ENCODE measurements at places on chromosomes 11 and 22.

DNA sequence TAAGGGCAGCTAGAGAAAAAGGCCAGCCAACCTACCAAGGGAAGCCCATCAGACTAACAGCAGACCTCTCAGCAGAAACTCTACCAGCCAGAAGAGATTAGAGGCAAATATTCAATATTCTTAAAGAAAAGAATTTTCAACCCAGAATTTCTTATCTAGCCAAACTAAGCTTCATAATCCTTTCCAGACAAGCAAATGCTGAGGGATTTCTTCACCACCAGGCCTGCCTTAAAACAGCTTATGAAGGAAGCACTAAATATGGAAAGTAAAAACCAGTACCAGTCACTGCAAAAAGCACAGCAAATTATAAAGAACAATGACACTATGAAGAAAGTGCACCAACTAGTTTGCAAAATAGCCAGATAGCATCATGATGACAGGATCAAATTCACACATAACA is 30.6 kb upstream of the CASP12 start:
- no peak for DNase-seq

GRCh38 chr11:113167599-113167998 is 146.8 kb upstream of the TTC12 start:
- DNase-seq, result no peak

DNA sequence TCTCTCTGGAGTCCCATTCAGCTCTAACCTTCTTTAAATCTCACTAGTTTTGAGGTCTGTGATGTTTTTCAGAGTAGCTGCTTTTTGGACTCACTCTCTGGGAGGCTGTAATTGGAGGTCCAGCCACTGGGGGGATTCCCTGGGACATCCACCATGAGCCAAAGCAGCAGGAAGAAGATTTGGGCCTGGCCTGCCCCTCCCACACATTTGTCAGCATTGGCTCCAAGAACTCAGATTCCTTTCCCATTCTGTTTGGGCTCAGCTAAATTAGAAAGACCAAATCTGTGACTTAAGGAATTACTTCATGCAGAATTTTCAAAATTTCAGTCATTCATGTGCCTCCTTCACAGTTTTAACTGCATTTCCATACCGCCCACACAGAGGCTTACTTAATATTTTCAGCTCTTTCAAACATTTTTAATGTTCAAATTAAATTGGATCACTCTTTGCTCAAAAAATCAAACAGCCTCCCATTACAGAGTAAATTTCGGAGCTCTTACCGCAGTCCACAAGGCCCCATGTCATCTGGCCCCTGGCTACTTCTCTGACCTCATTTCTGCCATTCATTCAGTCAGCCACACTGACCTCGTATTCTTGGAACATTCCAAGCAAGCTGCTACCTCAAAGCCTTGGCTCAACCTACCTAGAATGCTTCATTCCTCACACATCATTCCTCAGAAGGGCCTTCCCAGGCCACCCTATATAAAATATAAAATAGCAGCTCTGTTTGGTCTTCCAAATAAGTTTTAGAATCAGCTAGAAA is 54.5 kb upstream of the RRAS2 start:
- peak; percentile 79 for DNase-seq

GRCh38 chr11:2571598-2572281 is 126.9 kb downstream of the KCNQ1 start:
- DNase-seq, result no peak

GRCh38 chr11:61797263-61797944 is 4.7 kb downstream of the FEN1 start:
- DNase-seq, result peak; percentile 92

DNA sequence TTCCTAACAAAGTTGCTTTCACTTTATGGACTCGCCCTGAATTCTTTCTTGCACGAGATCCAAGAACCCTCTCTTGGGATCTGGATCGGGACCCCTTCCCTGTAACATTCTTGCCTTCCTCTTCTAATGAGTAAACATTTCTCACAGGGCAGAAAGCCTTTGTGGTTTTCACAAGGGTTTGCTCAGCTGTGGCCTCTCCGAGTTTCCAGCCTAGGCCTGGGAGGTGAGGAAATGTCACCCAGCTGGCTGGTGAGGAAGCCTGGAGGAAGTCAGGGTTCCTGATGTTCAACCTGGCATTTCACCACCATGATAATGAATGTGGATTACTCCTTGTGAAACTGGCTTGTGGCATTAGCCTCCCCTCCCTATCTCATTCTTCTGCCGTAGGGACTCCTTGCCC is 224.9 kb downstream of the DSCAML1 start:
- no peak for DNase-seq

DNA sequence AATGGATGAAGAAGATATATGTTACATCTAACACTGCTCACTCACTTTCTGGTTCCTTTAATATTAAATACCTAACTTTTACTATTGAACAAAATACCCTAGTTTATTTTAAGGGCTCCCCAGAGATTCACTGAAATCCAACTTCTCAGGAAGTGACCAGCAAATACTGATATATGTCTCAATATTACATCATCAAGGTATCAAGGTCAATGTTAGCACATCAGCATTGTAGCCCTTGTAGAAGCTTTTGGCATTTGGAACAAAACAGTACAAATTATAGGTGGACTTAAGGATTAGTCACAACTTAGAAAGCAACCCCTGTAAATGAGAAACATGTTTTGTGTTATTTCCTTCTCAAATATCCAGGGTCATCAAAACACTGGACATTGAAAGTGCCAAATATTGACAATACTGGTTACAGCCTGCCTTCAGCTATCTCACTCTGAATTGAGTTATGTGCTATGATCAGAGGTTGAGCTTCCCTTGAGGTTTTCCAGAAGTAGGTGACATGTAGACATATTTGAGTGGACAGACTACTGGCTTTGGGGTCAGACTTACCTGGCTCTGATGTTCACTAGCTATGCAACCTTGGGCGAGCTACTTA is 1.9 kb upstream of the ATL3 start:
- DNase-seq, result no peak

DNA sequence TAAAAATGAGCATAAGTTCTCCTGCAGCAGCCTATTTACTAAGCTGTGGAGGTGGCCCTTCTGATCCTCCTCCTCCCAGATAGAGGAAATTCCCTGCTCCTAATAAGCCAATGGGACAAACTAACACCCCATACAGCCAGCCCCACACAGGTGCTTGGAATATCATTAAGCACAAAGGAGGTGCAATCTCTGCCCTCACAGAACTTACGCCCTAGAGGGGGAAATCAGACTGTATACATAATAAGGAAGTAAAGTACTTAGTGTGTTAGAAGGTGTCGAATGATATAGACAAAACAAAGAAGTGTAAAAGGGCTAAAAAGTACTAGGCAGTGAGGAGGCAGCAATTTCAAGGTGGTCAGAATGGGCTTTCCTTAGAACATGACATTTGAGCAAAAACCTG is 5.8 kb downstream of the MS4A12 start:
- no peak for DNase-seq

DNA sequence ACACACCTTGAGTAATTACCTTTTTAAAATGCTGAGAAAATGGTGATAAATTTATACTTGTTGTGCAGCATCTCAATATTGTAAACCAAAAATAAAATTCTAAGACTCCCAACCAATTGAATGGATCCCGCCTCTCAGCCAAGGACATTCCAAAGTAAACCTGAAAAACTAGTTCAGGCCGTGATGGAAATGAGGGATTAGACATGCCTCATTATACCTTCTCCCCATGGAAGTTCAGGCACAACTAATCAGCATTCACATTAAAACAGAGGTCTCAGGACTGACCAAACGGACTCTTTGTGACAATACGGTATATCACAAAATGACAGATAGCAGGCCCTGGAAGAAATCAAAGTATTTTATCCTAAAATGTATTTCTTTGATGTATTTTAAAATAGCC is 907.4 kb upstream of the RAG2 start:
- DNase-seq, result no peak

DNA sequence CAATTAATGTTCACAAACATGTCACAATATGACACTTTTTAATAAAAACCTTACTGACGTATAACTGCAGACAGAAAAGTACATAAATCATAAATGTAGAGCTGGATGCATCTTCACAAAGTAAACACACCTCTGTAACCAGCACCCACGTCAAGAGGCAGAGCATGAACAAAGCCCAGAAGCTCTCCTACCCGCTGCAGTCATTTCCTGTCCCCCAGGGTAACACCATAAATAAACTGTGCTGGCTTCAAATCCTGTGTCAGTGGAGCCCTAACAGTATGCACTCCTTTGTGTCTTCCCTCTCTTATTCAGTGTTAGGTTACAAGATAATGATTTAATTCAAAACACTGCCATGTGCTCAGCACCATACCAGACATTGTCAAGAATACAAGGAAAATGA is 5.7 kb downstream of the SYT13 start:
- peak; percentile 70 for DNase-seq

DNA sequence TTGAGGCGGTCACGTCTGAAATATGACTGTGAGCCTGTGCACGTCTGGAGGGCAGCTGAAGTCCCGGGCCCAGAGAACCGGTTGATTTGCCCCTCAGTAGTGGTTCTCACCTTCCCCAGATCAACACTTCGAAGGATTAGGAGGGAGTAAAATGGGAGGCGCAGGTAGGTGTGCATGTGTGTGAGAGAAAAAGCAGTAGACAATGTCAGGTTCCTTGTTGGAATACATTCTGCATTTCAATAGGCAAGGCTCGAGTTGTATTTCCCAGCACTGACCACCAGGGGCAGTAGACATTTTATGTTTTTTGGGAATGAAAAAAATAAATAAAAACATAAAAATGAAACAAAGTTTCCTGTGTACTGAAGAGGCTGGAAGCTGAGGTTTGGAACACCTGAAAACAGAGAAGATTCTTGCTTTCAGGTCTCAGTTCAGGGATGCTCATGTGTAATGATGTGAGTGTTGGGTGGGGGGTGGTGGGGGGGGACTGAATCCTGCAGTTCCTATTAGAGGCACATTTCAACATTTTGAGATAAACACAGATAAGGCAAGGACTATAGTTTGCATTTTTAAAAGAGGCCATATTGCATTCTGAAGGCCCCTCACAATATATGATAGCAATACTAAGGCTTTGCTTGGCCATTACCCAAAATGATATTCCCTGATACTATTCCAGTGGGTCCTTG is 333.9 kb downstream of the CADM1 start:
- DNase-seq, result peak; percentile 15

DNA sequence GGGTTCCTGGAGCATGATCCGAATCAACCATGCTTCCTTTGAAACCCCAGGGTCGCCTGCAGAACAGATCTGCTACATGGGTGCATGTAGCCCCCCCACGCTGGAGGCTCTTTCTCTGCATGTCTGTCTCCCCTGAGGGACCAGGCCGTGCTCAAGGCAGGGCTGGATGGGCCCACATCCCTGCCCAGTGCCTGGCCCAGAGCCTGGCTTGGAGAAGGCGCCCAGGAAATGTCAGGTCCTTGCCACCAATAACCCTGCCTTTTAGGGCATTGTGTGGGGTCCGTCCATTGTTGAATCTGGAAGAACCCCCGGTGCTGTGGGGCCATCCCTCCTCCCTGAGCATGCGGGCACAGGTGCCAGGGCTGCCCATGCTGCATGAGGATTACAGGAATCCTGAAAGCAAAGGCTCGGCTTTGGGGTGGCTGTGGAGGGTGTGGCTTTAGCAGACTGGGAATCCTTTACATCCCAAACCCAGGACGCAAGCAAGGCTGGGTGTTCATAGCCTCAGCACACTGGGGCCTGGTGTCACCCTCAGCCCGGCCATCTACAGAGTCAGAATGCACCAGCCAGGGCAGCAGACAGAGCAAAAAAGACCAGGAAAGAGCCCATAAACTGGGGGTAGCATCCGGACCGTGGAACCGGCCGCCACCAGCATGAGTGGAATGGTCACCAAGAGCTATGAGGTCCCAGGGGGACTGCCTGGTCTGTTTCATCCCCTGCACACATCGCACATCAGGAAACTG is 48.2 kb downstream of the RTL6 start:
- no peak for DNase-seq

DNA sequence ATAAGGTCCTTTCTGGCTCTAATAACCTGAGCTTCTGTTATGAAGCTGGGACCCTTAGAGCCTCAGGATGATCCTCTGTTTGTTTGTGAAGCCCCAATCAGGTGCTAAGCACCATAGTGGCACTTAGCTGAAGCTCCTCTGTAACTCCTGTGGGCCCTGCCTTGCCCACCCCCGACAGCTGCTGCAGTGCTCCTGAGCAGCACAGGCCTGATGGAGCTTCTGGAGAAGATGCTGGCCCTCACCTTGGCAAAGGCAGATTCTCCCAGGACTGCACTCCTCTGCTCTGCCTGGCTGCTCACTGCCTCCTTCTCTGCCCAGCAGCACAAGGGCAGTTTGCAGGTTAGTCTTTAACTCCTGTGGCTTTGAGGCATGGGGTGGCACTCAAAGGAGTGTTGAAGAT is 19.0 kb upstream of the CCDC134 start:
- DNase-seq, result no peak

DNA sequence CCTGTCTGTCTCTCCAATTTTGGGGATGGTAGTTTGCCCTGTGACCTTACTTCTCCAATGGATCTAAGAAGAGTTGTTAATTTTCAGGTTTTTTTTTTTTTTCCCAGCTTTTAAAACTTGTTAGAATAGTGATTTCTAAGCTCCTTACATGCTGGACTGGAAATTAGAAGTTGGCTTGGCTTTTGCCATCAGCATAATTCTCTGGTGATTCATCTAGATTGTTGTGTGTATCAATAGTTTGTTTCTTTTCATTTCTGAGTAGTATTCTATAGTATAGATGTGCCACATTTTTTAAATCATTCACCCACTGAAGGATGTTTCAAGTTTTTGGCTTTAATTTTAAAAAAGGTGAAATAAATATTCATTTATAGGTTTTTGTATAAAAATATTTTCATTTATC is 51.4 kb downstream of the ADAMTS15 start:
- DNase-seq, result no peak

- DNase-seq, result no peak
Observed at GRCh38 chr11:19193916-19194315, 7.9 kb downstream of the CSRP3 start.

- no peak for DNase-seq
Observed at GRCh38 chr11:44193856-44194255, 98.4 kb downstream of the EXT2 start.
